HS-5 (cell line): ENCODE measurements at places on chromosomes 16 and 17.
A peak's percentile ranks its signal among the peaks of the same experiment; 100 is the strongest.

DNA sequence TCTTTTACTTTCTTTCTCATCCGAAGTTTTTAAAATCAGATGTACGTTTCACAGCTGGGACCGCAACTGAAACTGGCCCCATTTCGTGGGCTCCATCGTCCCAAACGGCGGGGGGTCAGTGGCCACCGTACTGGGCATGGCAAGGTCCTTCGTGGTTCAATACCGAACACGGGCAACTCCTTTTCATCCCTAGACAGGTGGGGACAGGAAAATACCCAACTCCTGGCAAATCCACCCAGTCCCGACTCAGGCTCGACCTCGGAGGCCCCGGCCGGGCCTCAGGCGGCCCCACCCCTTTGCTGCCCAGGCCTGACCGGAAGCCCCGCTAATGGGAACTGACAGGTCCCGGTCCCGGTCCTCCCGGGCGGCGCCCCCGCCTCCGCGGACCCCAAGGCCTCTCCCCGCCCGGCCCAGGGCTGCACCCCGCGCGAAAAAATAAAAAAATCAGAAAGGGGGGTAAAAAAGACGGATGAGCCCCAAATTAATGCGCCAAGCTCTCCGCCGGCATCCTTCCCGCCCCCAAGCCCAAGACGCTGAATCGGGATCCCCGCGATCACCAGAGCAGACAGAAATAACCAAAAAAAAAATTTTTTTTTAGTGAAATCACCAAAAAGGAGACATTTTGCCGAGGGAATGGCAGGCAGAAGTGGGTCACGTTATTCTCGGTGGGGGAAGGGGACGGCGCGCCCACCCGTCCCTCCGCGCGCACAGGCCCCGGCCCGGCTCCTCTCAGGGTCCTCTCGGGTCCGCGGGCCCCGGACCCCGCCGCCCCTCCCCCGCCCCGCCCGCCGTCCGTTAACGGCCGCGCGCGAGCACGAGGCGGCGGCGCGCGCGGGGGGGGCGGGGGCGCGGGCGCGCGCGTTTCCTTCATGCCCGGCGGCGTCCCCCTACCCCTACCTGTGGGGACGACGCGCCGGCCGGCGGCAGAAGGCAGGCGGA is 562 bp downstream of the ZC3H7A start:
- no peak for DNase-seq

DNA sequence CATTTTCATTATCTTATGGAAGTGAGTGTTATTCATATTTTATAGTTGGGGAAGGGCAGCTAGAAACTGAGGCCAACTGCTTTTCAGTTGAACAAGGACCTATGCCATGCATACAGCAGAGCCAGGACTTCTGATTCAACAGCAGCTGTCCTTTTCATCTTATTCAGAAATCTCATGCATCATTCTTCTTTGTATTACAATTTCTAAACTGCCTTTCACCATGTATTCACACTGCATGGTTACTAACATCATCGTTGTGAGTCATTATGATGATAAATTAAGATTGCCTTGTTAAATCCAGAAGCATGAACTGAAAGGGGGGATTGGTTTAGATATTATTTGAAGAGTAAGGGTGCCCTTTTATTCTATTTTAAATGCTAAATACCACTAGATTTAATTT is 1470.1 kb upstream of the GOT2 start:
- peak; percentile 54 for DNase-seq

DNA sequence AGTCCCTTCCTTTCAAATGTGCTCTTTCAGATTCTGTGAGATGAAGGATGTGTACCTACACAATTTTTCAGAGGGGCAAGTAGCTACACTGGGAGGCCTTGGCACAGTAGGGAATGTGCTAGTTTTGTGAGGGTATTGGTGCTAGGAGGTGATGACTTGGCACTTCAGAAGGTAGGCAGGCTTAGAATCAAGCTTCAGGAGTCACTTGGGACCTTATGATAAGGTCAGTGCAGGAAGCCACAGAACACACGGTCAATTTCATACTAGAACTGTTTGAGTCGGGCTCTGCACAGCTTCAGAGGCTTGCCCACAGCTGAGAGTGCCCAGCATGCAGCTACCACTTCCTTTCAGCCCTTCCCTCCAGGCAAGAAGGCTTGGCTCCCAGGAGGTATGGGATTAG is 6.1 kb downstream of the CMTM1 start:
- no peak for DNase-seq

DNA sequence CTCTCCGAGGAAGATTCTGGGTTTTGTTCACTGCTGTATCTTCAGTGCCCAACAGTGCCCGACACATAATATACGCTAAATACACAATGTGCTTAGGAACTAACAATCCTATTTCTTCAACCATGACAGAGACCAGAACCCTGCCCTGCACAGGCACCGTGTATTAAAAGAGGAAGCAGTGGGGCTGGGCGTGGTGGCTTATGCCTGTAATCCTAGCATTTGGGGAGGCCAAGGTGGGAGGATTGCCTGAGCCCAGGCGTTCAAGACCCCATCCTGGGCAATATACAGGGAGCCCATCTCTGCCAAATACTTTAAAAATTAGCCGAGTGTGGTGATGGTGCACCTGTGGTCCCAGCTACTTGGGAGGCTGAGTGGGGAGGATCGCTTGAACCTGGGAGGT is 19.3 kb downstream of the ARL2BP start:
- no peak for DNase-seq
